ENCODE measurements at places on chromosomes 11 and 22.

DNA sequence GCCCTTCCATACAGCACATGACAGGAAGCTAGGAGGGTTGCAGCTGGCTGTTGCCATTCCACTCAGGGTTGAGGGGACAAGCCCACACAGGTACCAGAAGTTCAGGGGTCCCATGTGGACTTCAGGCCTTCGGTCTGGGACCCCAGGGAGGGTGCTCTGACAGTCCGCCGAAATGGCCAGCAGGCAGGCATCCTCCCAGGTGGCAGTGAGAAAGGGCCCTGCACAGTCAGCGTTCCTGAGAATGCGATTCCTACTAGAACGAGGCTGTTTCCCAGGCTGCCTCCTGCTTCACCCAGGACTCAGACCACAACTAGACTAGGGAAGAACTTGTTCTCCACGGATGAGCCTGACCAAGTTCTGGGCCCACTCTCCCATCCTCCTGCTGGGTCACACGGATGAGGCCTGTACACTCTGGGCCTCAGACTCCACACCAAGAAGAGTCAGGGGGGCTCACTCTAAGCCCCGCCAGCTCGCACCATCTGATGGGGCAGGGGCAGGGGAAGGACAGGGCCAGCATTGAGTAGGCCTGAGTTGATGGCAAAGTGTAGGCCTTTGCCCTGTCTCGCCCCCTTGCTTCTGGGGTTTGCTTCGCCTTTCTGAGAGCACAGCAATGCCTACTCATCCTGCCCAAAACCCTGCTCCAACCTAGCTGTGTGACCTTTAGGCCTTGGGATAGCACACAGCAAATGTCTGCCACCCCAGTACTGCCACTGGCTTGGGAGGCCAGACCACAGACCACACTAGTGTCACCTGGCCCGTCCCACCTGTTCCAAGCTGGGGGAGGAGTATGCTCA is 14.0 kb downstream of the KCNQ1OT1 start:
- no peak for DNase-seq

- no peak for DNase-seq
Measured at GRCh38 chr11:22680628-22681027, 14.2 kb downstream of the GAS2 start.

- DNase-seq = no peak
Measured at GRCh38 chr11:56906683-56907148, 82.0 kb upstream of the OR5AK2 start.

GRCh38 chr22:20095521-20095920 is 15.5 kb downstream of the DGCR8 start:
- DNase-seq = no peak

DNA sequence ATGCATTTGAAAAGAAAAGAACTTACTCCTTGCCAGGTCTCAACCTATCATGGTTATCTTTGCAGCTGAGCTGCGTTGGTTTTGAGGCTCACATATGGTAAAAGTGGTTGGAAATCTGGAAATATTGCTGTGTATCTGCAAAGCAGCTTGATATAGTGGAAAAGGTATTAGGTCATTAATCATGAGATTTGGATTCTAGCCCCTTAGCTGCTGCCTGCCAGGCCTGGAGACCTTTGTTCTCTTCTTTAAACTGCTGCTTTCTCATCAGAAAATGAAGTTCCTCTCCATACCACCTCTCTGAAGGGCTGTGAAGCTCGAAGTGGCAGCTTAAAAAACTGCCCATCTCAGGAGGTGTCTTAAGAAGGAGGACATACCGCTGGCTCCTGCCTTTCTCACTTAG is 5.7 kb downstream of the PPARA start:
- no peak for DNase-seq

GRCh38 chr11:114845766-114846415 is 167.6 kb downstream of the NXPE2 start:
- DNase-seq = no peak

DNA sequence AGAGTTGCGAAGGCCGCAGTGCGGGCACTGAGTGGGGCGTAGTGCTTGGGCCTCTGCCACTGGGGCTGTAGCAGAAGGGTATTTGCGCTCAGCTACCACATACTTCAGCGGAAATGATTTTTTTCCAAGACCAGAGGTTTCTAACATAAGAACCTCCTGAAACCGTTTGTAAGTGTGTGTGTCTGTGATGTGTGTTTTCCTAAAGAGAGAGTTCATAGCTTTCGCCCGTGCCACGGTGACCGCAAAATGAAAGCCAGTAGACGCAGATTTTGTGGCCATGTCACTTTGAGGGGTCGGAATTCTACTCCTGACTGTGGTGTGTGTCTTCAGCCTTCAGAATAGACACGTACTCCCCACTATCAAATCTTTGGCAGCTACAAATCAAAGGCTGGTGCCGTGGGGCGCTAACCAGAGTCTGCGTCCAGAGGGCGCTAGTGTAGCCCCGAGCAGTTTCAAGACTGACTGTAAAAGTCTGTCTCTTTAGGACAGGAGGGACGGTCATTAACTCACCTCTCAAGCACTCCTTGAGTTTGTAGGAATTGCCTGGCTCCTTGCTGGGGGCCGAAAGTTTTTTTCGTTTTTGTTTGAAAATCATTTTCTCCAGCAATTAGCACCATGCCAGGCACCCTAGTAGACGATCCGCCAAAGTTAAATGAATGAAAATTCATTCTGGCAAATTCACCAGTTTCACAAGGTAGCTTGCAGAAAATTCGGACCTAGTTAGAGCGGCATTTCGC is 2.5 kb upstream of the CALCA start:
- no peak for DNase-seq

DNA sequence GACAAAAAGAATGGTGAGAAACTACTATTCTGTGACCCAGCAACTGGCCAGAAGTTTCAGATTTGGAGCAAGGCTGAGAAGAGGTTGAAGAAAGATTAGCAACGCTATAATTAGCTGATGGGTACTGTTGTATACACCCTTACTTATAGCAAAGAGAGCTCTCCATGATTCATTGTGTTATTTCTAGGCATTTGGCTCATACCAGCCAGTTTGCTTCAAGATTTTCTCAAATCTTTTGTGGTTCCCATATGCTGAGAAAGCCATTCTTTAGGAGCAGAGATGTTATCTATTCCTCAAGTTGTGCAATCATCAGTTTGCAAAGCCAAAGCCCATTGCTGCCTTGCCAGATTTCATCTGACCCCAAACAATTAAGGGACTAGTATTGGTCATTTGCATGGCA is 179.4 kb downstream of the ETS1 start:
- DNase-seq = no peak

GRCh38 chr22:18927020-18927419 is 9.1 kb downstream of the PRODH start:
- no peak for DNase-seq

- peak; percentile 20 for DNase-seq
Measured at GRCh38 chr22:21984793-21985192, 2.2 kb upstream of the TOP3B start.

DNA sequence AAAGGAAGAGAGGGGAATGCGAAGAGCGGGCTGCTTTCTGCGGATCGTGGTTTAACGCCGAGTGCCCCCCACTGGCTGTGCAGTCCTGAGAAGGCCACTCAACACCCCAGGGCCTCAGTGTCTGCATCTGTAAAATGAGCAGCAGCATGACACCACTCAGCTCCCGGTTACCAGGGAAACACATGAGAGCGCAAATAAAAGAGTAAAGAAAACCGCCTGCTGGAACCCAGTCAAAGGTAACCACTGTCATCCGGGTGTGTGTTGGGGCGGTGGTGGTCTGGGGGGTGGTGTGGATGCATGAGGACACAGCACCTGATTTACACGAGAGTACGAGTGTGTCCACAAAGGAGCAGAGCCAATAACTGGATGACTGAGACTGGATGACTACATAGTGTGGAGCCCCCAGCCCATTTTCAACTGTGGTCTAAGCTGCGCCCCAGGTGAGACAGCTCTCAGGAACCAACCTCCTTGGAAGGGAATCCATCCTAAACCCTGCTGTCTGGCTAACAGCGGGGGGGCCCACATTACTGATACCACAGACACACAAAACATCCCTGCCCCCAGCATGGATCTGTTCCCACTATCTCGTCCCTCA is 5.7 kb downstream of the CELSR1 start:
- no peak for DNase-seq

DNA sequence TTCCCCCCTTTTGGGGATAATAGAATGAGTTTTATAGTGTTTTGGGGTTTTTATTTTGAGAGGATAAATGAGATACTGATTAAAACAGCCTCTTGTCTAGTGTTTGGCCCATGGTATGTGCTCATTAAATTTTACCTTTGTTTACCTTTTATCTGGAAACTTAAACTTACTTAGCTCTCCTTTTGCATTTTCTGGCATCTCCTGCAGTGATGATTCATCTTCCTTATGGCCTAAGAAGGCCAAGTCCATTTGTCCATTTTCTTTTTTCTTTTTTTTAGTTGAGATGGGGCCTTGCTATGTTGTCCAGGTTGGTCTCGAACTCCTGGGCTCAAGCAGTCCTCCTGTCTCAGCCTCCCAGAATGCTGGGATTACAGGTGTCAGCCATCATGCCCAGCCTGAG is 156.3 kb downstream of the COMMD9 start:
- no peak for DNase-seq

DNA sequence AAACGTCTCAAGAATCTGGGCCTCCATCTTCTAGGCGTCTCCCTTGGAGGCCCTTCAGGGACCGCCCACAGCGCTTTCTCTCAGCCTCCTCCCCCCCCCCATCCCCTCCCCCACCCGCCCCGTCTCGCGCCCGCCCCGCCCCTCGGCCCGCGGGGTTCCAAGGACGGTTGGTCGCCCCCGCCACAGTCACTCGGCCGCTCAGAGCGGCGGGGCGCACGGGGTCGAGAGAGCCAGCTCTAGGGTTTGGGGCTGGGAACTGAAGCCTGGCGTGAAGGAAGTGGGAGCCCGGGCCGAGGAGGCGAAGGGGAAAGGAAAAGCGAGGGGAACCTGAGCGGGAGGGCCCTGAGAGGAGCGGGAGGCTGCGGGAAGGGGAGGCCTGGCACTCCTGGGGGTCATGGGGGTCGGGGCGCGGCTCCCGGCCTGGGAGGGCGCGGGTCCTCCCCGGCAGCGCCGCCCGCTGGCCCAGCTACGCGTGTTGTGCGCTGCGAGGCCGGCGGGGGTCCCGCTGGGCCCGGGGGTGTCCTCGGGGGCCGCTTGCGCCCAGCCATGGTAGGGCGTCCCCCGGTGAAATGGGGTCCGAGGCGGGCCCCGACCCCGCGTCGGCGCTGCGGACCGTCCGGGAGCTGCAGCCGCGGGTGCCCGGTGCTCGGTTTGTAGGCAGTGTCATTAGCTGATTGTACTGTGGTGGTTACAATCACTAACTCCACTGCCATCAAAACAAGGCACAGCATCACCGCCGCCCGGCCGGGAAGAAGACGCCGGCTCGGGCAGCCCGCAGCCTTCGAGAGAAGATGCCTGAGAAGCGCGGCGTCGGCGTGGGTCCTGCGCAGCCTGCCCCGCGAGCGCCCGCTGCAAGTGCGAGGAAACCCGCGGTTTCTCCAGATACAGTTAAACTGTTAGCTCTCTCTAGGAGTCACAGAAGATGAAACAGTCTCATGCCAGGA is at the start of gene BTG4:
TSS of gene BTG4 (minus strand) at position 91 of the 944 bp plus-strand sequence. CDS start 13,610 bp downstream, outside the sequence.
- no peak for DNase-seq

GRCh38 chr22:40396882-40397281 is 26.5 kb downstream of the SGSM3 start:
- peak; percentile 66 for DNase-seq

DNA sequence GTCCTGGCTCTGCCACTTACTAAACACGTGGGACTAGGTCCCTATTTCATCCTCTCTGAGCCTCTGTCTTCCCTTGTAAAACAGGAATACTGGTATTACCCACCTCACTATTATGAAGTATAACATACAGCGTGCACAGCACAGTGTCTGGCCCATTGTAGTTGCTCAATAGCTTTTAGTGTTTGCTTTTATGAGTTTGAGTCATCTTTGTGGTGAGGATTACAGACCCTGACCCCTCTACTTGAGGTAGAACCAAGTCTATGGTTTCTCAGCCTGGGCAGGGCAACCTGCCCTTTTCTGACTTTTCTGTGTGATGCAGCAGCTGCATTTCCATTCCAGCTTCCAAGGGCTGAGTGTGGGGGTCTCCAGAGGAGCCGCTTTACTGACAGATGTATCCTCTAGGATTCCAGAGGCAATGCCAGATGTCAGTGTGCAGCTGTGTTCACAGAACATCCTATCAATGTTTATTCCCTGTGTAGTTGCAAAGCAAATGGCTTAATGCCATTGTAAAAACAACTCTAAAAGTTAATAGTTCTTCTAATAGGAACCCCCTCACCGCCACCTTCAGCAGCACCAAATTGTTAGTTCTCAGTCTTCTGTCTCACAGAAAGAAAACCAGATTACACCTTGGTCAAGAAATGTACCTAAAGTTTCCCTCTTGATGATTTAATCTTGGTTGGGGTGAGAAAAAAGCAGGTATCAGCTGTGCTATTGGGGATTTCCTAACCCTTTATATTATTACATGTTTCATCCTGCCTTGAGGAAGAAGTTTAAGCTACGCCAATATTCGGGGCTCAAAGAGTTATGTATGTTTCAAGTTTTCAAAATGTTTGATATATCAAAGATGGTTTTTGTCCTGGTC is 16.8 kb downstream of the PRR5L start:
- DNase-seq = no peak

GRCh38 chr11:76623171-76623883 is 47.2 kb downstream of the LRRC32 start:
- peak; percentile 39 for DNase-seq

DNA sequence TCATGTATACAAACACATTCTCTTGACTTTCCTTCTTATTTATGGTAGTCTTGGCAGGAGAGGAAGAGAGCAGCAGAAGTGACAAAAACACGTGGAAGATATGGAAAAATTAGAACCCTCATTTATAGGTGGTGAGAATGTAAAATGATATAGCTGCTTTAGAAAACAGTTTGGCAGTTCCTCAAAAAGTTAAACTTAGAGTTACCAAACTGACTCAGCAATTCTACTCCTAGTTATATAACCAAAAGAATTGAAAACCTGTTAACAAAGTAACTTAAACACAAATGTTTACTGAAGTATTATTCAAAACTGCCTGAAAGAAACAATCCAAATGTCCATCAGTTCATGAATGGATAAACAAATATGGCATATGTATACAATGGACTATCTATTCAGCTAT is 16.8 kb downstream of the NUCB2 start:
- DNase-seq = no peak

GRCh38 chr11:954392-955153 is 28.9 kb downstream of the AP2A2 start:
- DNase-seq = no peak

DNA sequence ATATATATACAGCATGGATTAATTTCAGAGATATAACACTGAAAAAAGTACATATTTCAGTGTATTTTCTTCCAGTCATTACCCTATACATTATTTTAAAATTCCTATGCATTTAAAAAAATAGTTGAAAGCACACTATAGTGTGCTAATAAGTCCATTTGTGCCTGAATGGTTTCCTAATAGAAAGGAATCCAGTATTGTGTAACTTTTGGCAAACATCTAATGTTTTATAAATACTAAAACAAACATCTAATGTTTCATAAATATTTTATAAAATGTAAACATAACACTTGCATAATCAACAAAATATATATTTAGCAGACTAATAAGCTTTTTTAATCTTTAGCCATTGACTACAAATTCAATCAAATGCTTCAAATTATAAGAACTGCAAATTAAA is 126.6 kb upstream of the FIBIN start:
- DNase-seq = no peak

DNA sequence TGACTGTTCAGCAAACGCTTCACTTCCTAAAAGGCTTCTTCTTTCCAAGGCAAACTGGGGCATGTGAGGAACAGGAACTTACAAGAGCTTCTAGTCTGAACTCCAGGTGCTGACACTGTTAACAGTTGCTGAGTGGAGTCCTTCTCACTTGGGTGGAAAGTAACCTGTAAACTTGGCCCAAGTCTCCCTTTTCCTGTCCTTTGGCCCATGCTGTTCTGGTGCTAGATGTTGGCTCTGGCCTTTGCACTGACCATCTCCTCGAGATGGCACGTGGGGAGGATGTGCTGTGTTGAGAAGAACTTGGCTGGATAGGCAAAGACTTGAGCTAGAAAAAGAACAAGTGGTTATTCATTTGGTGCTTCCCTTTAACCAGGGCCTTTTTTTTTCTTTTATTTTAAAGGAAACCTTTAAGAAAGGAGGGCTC is 53.6 kb downstream of the PTPRJ start:
- DNase-seq = no peak

Measured in NCI-H146 (cell line).